ENCODE measurements at places on chromosomes 3 and 15. TPM values are rescaled to one million over a fixed set of nuclear protein-coding genes. Genes with fewer than 3 reads are reported as not detected.

DNA sequence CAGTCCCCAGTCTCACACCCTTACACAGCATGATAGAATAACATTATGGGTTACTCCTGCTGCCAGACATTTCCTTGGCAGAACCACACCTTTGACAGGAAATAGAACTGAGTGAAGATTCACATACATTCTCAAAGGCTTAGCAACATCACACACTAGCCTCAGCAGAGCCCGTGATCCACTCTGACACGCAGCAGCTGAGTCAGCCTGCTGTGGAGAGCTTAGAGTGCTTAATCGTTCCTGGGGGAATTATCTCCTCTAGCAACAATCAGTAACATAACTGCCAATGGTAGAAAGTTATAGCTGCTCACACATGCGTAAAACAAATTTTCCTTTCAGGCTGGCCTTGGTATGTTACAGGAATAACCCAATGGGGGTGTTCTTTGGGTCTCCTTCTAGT lies 382.1 kb downstream of the GAP43 start:
- no peaks in the 10 kb centered on the region for H3K36me3 ChIP-seq
- H3K4me1 ChIP-seq = no peaks in the 10 kb centered on the region
- no peak overlapping the region for H3K27ac ChIP-seq
- DNase-seq = no peak
- H3K4me3 ChIP-seq = no peak overlapping the region

DNA sequence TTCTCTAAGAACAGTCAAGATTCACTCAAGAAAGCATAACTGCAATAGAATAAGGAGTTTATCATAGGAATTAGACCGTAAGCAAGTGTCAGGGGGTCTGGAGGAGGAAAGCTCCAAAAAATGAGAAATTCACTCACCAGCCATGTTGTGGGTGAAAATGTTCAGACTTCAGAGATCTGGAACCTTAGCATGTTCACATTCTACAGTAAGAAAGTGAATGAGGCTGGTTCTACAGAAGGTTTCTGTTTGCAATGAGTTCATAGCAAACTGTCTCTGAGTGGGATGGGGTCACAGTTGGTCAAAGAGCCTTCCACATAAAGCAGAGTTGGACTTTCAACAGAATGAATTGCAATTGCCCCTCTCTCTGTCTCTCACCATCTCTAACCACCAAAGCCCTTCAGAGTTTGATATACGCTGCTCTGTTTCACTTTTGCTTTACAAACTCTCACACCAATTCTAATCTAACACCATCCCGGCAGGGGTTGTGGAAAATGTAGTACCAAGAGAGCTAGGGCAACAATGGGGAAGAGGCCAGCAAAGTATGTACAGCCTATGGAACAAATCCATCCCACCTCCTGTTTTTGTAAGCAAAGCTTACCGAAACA lies 581.8 kb upstream of the UBE2E2 start:
- H3K4me3 ChIP-seq = no peak overlapping the region
- H3K4me1 ChIP-seq = no peaks in the 10 kb centered on the region
- DNase-seq = no peak
- H3K27me3 ChIP-seq = no peaks in the 10 kb centered on the region
- H3K27ac ChIP-seq = no peak overlapping the region

DNA sequence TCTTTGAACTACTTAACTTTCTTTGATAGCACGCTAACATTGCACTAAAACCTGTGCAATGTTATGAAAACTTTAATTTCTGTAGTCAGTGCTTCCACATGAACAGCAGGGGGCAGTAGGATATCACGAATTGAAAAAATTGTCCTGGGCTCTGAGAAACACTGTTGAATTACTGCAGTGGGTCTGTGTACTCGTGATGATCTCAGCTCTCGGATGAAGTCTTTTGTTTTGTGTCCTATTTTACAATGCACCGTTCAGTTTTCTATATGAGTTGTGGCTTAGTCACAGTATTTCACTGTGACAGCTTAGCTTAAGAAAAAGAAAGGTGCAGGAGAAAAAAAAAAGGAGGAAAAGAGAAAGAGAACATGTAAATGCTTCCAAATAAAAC lies 141.3 kb upstream of the CCDC54 start:
- peak; percentile 68 for DNase-seq
- H3K4me3 ChIP-seq = peak overlapping the region; percentile 75
- no peaks in the 10 kb centered on the region for H3K36me3 ChIP-seq
- no peaks in the 10 kb centered on the region for H3K4me1 ChIP-seq
- no peaks in the 10 kb centered on the region for H3K27me3 ChIP-seq
- H3K27ac ChIP-seq = peak overlapping the region; percentile 15

DNA sequence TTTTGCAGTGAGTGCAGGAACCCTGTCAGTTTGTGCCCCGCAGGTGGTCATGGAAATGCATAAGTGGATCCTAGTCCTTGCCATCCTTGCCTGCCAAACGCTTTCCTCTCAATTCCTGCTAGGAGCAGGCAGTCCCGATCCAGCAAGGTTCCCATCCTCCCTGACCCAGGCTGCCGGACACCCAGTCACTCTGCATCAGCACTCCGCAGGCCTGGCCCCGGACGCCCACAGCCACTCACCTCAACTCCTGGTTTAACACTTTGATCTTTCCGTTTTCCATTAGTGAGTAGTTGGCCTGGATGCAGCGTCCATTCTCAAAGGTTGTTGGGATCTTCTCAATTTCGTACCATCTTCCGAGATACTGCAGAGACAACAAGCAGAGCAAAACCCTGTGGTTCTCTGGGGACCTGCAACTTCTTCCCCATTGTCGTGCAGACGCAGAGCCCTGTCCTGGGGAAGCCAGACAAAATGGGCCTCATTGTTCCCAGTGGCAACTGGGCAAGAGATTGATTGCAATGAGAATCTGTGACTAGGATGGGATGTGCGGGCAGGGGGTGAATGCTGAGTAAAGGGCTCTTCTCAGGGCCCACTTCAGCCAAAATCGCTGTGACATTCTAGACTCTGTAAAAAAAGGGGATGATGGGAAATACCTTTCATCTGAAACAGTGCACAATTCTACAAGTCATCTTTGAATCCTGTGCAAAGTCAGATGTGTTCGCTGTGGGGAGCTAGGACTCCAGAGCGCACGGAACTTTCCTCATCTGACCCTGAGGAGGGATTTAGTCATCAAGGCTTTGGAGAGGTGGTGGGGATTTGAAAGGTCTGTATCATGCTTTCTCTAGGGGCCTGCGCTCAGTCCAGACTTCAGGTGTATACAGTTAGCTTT lies 9.9 kb downstream of the APOD start:
- H3K36me3 ChIP-seq = no peaks in the 10 kb centered on the region
- no peak for DNase-seq
- H3K4me3 ChIP-seq = no peak overlapping the region
- H3K27ac ChIP-seq = no peak overlapping the region
- H3K27me3 ChIP-seq = no peaks in the 10 kb centered on the region

- H3K4me1 ChIP-seq = no peaks in the 10 kb centered on the region
- no peak overlapping the region for H3K4me3 ChIP-seq
- no peak overlapping the region for H3K27ac ChIP-seq
- no peak for DNase-seq
Observed at GRCh38 chr3:107542665-107543064, 19.9 kb downstream of the BBX start.

DNA sequence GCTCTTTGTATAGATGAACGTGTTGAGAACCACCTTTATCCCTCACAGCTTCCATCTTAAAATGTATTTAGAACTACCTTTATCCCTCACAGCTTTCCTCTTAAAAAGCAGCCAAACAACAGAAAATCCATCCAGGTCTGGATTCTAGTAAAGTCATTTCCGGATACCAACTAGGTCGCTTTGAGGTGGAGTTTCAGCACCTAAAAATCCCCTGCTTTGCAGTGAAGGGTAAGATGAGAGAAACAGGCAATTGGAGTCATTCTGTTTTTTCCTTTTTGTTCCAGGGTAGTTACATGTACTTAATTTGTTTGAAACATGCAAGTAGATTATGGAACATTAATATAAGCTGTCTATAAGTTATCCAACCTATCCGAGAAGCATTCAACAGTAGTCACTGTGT lies 192.0 kb downstream of the UBE2E2 start:
- no peaks in the 10 kb centered on the region for H3K36me3 ChIP-seq
- H3K27me3 ChIP-seq = no peaks in the 10 kb centered on the region
- H3K27ac ChIP-seq = no peak overlapping the region
- no peak for DNase-seq

GRCh38 chr3:126197854-126198584 lies 17.6 kb upstream of the ALDH1L1 start:
- peak; percentile 70 for DNase-seq
- H3K36me3 ChIP-seq = no peaks in the 10 kb centered on the region
- H3K4me3 ChIP-seq = peak overlapping the region; percentile 45
- no peaks in the 10 kb centered on the region for H3K27me3 ChIP-seq

Gene GRAMD2A
- 2.7 TPM for polyA plus RNA-seq

Gene GXYLT2
- 0.39 TPM for polyA plus RNA-seq

Data from kidney (tissue), 22 donors.